ENCODE measurements at places on chromosomes 1 and 21.

DNA sequence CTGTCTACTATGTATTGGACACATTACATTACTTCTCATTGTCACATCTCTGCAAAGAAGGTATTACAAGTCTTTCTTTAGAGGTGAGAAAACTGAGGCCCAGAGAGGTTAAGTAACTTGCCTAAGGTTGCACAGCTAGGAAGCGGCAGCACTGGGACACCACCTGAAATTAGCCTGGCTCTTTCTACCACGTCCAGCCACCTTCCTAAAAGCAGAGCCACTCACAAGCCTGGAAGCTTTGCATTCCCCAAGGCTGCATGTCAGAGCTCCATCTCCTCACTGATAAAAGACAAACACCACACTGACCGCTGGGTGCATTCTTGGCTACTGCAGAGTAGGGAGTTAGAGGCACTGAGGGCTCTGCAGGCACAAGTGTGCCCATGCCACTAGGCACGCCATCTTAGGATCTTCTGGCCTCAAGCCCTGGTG, 2.4 kb downstream of the CD247 start:
- no peak for DNase-seq

DNA sequence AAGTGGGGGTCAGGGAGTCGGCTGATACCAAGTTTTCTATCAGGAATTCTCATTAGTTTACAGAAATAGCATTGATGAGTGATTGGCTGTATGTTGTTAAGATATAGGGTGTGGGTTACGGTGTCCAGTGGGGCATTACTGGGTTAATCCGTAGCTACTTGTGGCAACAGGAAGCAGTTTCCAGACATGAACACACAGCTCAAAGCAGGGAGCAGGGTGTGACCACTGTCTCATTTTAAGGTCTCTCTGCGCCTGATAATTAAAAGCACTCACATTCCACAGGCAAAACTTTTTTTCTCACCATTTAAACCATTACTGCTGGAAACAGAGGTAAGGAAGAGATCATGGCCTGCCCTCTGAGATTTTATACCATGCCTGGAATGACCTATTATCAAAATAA, 114.9 kb downstream of the SIK1 start:
- no peak for DNase-seq

- DNase-seq, result no peak
Measured at GRCh38 chr21:42764443-42764760, 111.0 kb downstream of the PDE9A start.

GRCh38 chr1:54973205-54973921, 7.1 kb upstream of the TMEM61 start:
- no peak for DNase-seq

DNA sequence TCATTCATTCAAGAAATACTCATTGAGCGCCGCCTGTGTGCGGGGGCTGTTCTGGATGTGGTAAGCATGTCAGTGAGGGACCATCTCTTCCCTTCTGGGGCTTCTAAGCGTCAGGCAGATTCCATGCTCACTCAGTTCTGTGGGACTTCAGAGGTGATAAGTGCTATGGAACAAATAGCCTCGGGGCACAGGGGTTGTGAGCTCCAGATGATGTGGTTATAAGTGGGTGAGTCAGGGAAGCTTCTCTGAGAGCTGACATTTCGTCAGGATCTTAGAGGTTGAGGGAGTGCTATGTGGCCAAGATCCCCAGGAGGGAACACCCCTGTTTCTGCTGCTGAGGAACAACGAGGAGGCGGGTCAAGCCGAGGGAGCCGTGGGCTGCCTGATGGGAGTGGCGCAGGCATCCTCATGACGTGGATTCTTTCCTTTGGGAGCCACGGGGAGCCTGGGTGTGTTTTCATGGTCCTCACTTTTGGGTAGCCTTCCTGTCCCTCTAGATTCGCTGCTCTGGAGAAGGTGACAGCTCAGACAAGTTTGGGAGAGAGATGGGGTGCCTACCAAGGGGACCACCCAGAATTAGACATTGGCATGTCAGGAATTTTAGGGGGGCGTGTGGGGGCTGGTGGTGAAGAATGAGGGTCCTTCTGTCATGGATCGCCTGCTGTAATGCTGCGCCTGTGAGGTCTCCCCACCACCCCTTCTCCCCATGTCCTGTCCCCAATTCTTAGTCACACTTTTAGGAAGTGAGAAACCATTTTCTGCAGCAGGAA, 38.5 kb downstream of the HUNK start:
- DNase-seq, result no peak

- DNase-seq, result no peak
Measured at GRCh38 chr1:93592551-93592949, 89.1 kb downstream of the BCAR3 start.

DNA sequence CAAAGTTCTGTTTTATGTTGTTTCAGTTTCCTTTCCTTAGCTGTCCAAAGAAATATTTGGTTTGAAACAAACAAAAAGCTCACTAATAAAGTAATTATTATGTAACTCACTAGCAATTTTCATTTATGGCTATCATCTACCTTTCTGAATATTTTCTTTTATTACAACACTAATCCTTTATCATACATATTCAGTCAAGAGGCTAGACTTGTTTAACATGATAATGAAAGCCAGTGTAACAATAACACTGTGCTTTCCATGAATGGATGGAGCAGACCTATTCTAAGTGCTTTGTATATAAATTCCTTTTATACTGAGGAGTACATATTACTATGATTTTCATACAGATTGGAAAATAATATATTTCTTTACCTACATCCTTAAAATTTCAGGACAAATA, 972.8 kb upstream of the ADGRL4 start:
- no peak for DNase-seq

- DNase-seq, result no peak
Measured at GRCh38 chr1:223405507-223405906, 12.3 kb downstream of the CCDC185 start.

DNA sequence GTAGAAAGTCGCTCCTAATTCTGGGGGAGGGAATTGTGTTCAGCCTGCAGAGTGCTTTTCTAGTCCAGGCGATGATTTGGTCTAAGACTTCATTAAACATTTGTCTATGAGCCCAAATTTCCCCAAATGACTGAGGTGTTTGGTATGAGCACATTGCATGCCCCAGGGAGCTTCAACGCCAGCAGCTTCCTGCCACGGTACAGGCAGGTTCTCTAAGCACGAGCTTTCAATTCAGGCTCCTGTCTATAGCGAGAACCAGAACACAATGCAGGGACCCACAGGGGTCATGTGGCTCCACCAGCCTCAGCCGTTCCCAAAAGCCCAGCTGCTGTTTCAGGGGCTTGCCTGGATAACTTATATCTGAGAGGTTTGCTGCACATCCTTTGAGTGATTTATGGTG, 34.1 kb upstream of the H6PD start:
- no peak for DNase-seq

DNA sequence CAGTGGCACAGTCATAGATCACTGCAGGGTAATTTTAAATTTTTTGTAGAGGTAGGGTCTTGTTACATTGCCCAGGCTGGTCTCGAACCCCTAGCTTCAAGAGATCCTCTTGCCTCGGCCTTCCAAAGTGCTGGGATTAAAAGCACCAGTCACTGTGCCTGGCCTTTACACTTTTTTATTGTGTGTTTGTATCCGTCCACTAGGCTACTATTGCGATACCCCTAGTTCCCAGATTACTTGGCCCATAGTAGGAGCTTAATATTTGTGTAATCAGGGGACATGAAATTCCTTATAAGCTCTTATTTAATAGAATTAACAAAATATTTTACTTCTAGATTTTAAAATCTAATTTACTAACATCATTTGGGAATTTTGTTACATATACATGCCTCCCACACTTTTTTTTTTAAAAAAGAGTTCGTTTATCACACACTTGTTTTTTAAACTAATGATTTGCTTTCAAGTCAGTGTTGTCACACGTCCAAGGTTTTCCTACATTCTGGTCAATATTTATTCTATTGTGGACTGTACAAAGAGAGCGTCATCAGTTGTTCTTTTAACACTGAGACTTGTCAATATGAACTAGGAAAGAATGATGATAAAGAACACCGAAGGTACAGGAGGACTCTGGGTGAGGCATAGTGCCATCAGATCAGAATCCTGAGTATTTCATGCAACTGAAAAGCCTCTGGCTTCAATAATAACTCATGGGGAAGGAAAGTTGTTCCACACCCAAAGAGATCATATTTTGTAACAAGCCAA, 63.7 kb downstream of the LEPR start:
- DNase-seq, result no peak

GRCh38 chr1:226457307-226457712, 49.4 kb upstream of the PARP1 start:
- DNase-seq, result peak; percentile 53

GRCh38 chr1:151175041-151175741, 590 bp downstream of the TMOD4 start:
- DNase-seq, result no peak

DNA sequence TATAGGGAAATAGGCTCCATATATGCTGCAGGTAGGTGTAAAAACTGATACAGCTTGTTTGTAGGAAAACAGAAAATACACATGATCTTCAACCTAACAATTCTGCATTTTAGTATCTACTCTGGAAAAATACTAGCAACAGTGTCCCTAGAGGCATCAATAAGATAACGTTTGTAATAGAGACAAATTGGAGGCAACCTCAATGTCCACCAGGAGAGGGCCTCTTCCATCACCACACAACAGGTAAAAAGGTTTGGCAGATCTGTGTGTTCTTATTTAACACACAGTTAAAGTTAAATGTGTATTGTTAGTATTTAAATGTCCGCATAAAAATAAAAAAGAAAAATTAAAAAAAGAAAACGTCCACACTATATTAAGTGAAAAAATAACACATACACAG, 5.4 kb downstream of the EIF2D start:
- DNase-seq, result no peak

DNA sequence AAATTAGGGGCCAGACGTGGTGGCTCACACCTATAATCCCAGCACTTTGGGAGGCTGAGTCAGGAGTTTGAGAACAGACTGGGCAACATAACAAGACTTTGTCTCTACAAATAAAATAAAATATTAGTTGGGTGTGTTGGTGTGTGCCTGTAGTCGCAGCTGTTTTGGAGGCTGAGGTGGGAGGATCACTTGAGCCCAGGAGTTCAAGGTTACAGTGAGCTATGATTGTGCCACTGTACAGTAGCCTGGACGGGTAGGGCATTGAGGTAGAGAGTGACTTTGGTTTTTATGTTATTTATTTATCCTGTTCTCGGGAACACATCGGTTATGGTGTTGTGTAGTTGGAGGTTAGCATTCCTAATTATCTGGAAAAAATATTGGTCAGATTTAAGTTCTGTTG, 19.5 kb downstream of the KIF1B start:
- no peak for DNase-seq

GRCh38 chr21:35427320-35428000, 378.4 kb upstream of the RUNX1 start:
- DNase-seq, result no peak

DNA sequence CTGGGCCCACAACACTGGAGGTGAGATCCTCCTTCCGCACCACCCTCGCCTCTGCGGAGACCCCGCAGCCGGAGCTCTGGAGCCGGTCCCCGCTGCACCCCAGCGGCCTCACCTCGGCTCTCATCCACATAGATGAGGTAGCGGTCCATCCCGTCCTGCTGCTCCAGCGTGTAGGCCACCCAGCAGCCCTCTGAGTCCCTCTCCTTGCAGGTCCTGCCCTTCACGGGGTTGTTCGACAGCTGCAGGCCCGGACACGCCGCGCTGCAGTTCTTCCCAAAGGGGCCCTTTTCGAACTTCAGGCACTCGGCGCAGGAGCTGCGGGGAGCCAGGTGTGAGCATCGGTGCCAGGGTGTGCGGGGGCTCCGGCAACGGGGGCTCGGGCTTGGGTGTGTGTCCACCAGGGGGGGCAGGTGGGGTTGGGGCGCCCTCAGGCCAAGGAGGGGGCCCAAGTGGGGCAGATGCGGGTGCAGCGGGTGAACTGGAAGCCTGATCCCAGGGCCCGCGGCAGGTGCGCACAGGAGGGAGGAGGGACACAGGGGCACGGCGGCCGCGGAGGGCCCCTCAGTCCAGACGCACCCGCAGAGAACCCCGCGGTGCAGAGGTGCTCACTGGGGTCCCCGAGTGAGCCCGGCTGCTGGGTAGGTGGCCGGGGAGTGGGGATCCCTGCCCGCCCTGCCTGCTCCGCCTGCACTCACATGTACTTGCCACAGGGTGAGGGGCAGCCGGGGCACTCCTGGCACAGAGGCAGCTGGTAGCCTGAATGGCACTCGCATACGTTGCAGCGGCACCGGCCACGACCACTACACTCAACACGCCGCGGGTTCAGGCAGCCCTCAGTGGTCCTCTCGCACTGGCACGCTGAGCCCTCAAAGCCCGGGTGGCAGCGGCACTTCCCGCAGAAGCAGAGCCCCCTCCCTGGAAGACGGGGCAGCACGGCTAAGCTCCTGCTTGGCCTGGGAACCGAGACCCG, 15.4 kb upstream of the PTTG1IP start:
- DNase-seq, result no peak

DNA sequence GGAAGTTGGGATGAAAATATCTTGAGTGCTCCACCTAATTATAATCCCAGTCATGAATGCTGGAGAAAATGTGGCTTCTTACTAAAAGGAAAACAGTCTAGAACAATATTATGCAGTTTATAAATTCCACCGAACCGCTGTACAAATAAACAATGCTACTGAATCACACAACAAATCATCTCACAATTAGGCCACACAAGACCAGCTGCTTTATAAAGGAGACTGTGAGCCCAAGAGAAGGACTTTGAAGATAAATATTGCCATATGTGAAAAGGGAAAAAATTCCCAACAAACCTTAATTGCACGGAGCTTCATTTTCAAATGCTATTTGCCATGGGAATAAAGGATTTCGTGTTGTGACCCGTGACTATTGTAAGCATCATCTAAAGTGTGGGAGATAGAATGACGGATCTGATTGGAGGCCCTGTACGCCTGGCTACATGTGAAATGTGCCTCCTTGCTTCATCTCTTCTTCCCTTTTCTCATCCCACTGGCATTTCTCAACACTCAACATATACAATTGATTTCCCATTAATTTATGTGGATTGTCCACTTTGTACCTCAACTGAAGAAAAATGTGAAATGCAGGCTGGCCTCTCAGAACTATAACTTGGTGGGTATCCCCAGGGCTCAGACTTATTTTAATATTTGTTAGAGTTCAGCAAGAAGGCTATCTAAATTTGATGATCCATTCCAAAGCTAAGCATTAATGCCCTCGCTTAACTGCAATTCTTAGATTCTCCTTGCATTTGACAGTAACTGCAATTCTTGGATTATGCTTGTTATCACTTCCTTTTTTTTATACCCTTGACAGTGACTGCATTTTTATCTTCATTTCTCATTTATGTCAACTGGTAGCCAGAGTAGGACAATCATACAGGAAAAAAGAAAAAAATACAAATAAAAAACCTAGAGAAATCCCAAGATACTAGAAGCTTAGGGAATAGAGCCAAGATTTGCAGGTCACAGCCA, 122.3 kb downstream of the TGFB2 start:
- no peak for DNase-seq

GRCh38 chr21:46161633-46162592, 6.5 kb upstream of the FTCD start:
- DNase-seq, result no peak

- no peak for DNase-seq
Measured at GRCh38 chr1:187877220-187877619, 1048.5 kb downstream of the PLA2G4A start.

GRCh38 chr1:19689085-19689757, 24.5 kb downstream of the HTR6 start:
- no peak for DNase-seq

GRCh38 chr1:14369526-14370213, 228.8 kb upstream of the KAZN start:
- DNase-seq, result no peak

Measured in activated T-cell treated with anti-CD3 and anti-CD28 coated beads, Interleukin-2, amount 50 U/mL, for 1 hour (primary cell).